Activated CD8-positive, alpha-beta memory T cell treated with anti-CD3 and anti-CD28 coated beads, Interleukin-2, amount 10 ng/mL, durations not matched to agents 7 days and 5 days (primary cell): ENCODE measurements at places on chromosomes 5 and 9.

DNA sequence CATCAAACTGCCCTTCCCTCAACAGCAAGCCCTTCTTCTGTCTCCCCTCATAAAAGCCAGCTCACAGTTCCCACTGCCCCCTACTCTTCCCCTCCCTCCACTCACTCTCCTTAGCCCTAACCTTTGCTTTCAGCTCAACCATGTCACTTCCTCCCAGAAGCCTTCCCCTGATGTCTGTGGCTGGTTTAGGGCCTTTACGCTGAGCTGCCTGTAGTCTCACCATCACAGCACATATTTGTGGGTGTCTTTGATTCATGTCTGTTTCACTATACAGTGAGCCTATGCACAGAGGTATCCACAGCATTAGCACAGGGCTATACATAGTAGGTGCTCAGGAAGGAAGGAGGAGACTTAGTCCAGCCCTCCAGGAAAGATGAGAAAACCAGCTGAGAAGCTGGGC is 34.7 kb downstream of the C9orf50 start:
- no peaks in the 10 kb centered on the region for H3K36me3 ChIP-seq
- H3K4me1 ChIP-seq, result peaks cover 47% of the 10 kb centered on the region
- DNase-seq, result no peak

GRCh38 chr5:72667708-72668107 is 148.8 kb upstream of the TNPO1 start:
- no peak for DNase-seq
- H3K4me3 ChIP-seq, result no peak overlapping the region
- H3K4me1 ChIP-seq, result no peaks in the 10 kb centered on the region
- no peaks in the 10 kb centered on the region for H3K36me3 ChIP-seq

GRCh38 chr5:157570531-157571200 is 4.9 kb downstream of the ADAM19 start:
- peak overlapping the region; percentile 89 for H3K27ac ChIP-seq
- H3K27me3 ChIP-seq, result no peaks in the 10 kb centered on the region
- H3K4me1 ChIP-seq, result peaks cover 61% of the 10 kb centered on the region
- peak overlapping the region; percentile 99 for H3K4me3 ChIP-seq

- DNase-seq, result no peak
- no peak overlapping the region for H3K27ac ChIP-seq
- H3K4me3 ChIP-seq, result no peak overlapping the region
- no peaks in the 10 kb centered on the region for H3K27me3 ChIP-seq
- peaks cover 24% of the 10 kb centered on the region for H3K36me3 ChIP-seq
Measured at GRCh38 chr9:107336718-107337360, 53.8 kb downstream of the RAD23B start.

GRCh38 chr9:21901546-21901945 is 92.6 kb downstream of the CDKN2A start:
- H3K4me1 ChIP-seq, result peaks cover 10% of the 10 kb centered on the region
- no peak for DNase-seq
- no peak overlapping the region for H3K27ac ChIP-seq
- peaks cover 7% of the 10 kb centered on the region for H3K36me3 ChIP-seq
- H3K27me3 ChIP-seq, result no peaks in the 10 kb centered on the region

- peaks cover 10% of the 10 kb centered on the region for H3K4me1 ChIP-seq
- DNase-seq, result no peak
- peaks cover 31% of the 10 kb centered on the region for H3K27me3 ChIP-seq
Measured at GRCh38 chr9:90107726-90108655, 503.2 kb downstream of the GADD45G start.

DNA sequence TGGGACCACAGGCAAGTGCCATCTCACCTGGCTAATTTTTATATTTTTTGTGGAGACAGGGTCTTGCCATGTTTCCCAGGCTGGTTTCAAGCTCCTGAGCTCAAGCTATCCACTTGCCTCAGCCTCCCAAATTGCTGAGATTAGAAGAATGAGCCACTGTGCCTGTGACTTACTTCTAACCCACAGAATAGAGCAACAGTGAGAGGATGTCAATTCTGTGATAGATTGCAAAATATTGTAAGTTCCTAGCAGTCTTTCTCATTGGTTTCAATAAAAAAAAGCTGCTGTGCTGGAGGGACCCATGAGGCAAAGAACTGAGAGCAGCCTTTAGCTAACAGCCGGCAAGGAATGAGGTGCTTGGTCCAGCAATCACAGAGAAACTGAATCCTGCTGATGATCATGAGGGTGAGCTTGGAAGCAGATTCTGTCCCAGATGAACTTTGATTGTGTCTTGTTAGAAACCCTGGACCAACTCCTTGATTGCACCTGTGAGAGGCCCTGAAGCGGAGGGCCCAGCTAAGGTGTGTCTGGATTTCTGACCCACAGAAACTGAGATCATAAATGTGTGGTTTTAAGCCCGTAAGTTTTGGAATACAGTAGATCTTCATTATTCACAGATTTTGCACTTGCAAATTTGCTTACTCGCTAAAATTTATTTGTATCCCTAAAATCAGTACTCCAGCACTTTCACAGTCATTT is 149.7 kb downstream of the GCNT1 start:
- peaks cover 5% of the 10 kb centered on the region for H3K36me3 ChIP-seq
- H3K4me1 ChIP-seq, result peaks cover 5% of the 10 kb centered on the region
- peaks cover 3% of the 10 kb centered on the region for H3K27me3 ChIP-seq

GRCh38 chr9:105072476-105072875 is 144.5 kb upstream of the ABCA1 start:
- H3K4me1 ChIP-seq, result no peaks in the 10 kb centered on the region
- H3K4me3 ChIP-seq, result no peak overlapping the region
- no peak overlapping the region for H3K27ac ChIP-seq
- H3K27me3 ChIP-seq, result no peaks in the 10 kb centered on the region
- no peaks in the 10 kb centered on the region for H3K36me3 ChIP-seq

GRCh38 chr5:27944471-27944870 is 906.1 kb upstream of the CDH9 start:
- H3K4me3 ChIP-seq, result no peak overlapping the region
- no peaks in the 10 kb centered on the region for H3K36me3 ChIP-seq
- H3K27me3 ChIP-seq, result no peaks in the 10 kb centered on the region
- no peak overlapping the region for H3K27ac ChIP-seq

DNA sequence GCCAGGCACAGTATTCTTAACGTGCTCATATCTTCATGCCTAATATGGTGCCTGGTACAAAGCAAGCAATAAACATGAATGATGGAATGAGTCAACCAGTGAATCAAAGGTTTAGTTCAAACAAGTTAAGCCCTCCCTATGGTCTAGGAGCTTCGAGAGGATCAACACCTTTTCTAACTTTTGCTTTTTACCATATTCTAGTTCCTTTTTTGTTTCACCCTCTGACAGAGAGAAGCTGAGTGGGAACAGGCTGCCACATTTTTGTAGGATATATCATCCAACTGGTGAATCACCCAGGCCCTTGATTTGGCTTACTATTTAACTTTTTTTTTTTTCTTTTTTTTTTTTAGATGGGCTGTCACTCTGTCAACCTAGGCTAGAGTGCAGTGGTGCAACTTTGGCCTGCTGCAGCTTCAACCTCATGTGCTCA is 39.3 kb upstream of the TNC start:
- no peak overlapping the region for H3K27ac ChIP-seq
- peaks cover 17% of the 10 kb centered on the region for H3K27me3 ChIP-seq
- no peak overlapping the region for H3K4me3 ChIP-seq

GRCh38 chr9:108430655-108431054 is 425.1 kb downstream of the ACTL7B start:
- H3K27ac ChIP-seq, result no peak overlapping the region
- no peaks in the 10 kb centered on the region for H3K4me1 ChIP-seq
- no peaks in the 10 kb centered on the region for H3K36me3 ChIP-seq
- H3K4me3 ChIP-seq, result no peak overlapping the region

GRCh38 chr9:110443866-110444220 is 106.2 kb upstream of the TXNDC8 start:
- H3K36me3 ChIP-seq, result peaks cover 1% of the 10 kb centered on the region
- H3K27ac ChIP-seq, result no peak overlapping the region
- no peaks in the 10 kb centered on the region for H3K4me1 ChIP-seq
- DNase-seq, result no peak
- H3K27me3 ChIP-seq, result no peaks in the 10 kb centered on the region

DNA sequence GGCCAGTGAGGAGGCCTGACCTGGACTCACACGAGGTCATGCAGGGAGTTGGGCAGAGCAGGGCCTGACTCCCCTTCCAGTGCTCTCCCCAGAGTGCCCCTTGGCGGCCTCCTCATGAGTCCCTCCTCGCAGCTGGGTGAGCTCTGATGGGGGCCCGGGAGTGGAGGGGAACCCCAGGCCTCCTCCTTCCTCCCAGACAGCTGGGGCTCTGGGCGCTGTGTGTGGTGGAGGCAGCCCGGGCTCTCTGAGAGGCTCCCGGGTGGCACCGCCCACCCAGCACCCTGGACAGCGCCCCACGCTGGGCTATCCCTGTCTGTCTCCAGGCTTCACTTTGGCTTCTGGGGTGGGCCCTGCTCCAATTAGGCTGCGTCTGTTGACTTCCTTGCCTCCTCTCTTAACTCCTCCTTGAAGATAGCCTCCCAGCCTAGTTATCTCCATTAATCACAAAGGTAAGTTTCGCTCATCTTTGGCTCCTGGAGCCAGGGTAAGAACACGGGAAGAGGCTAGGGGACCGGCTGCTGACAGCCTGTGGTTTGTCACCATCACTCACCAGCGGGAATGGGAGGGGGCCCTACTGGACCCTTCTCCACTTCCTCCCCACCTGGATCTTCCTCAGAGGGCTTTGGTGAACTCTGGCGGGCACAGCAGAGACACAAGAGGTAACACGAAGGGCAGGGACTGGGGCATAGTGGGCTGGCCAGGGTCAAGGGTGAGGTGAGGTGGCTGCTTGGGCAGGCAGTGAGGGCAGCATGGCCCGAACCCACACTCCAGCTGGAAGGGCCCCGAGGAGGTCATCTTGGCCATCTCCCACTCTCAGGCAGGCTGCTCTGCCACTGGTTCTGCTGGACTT is 13.1 kb downstream of the PSD2 start:
- peak; percentile 60 for DNase-seq
- H3K27ac ChIP-seq, result no peak overlapping the region
- no peaks in the 10 kb centered on the region for H3K4me1 ChIP-seq
- H3K4me3 ChIP-seq, result no peak overlapping the region
- no peaks in the 10 kb centered on the region for H3K36me3 ChIP-seq

- DNase-seq, result peak; percentile 56
- H3K36me3 ChIP-seq, result peaks cover 9% of the 10 kb centered on the region
- no peaks in the 10 kb centered on the region for H3K27me3 ChIP-seq
- peak overlapping the region; percentile 27 for H3K27ac ChIP-seq
Measured at GRCh38 chr5:157072508-157072907, 13.6 kb upstream of the HAVCR1 start.

DNA sequence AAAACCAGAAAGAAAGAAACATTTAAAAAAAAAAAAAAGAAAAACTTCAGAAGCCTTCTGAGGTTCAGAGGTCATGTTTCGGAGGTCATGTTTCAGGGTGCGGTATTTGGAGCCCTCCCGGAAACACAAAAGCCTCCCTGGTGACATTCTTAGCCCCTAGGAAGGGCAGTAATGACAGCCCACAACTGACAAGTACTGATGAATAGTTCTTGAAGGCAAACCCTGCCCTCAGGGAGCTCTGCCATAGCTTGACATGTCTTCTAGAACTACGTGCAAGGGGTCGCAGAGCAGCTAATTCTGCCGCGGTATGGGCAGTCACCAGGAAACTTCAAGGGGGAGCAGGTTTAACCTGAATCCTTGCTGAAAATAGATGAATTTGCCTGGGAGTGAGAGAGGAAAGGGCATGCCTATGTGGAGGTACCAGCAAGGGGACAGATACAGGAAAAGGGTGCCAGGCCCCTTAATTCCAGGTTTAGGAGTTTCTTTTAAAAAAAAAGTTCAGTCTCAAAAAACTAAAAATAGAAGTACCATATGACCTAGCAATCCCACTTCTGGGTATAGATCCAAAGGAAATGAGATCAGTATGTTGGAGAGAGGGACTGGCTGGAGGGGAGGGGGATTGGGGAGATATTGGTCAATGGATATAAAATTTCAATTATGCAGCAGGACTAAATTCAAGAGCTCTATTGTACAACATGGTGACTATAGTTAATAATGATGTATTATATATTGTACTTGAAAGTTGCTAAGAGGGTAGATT is 98.4 kb downstream of the C9orf152 start:
- H3K4me3 ChIP-seq, result no peak overlapping the region
- H3K36me3 ChIP-seq, result no peaks in the 10 kb centered on the region
- H3K4me1 ChIP-seq, result no peaks in the 10 kb centered on the region
- no peaks in the 10 kb centered on the region for H3K27me3 ChIP-seq
- DNase-seq, result no peak
- no peak overlapping the region for H3K27ac ChIP-seq

- peaks cover 63% of the 10 kb centered on the region for H3K4me1 ChIP-seq
- peaks cover 28% of the 10 kb centered on the region for H3K36me3 ChIP-seq
- no peak for DNase-seq
- no peaks in the 10 kb centered on the region for H3K27me3 ChIP-seq
- H3K27ac ChIP-seq, result peak overlapping the region; percentile 98
Measured at GRCh38 chr9:91192381-91193086, 169.2 kb downstream of the AUH start.

DNA sequence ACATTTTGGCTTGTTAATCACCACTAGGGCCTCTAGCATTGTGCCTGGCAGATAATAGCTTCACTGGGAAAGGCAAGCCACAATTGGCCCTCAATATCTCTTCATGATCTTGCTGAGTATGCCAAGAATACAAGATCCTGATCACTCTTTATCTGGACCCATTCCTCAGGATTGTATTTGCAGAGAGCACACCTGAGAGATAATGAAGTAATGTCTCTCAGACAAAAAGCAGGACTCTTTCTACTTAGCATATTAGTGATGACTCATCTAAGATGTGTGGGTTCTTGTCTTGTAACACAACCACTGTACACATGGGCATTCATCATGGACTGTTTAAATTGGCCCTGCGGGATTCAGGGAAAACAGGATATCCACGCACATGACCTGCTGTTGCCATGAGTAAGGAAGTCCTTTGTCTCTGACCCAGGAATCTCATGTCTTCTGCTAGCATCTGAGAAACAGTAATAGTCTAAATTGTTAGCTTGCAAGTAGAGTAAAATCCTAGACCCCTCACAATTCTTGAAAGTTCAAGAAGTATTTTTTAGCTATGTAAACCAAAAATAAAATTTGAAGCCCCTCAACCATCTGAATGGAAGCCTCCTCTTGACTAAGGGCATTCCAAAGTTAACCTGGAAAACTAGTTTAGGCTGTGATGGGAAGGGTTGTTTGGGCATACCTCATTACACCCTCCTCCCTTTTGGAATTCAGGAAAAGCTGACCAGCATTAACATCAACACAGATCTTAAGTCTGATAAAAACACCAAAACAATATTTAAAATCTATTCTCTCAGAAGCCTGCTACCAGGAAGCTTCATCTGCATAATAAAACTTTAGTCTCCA is 28.0 kb upstream of the NFIL3 start:
- no peak for DNase-seq
- no peaks in the 10 kb centered on the region for H3K36me3 ChIP-seq
- peaks cover 59% of the 10 kb centered on the region for H3K27me3 ChIP-seq
- H3K4me1 ChIP-seq, result no peaks in the 10 kb centered on the region
- H3K4me3 ChIP-seq, result no peak overlapping the region
- no peak overlapping the region for H3K27ac ChIP-seq

DNA sequence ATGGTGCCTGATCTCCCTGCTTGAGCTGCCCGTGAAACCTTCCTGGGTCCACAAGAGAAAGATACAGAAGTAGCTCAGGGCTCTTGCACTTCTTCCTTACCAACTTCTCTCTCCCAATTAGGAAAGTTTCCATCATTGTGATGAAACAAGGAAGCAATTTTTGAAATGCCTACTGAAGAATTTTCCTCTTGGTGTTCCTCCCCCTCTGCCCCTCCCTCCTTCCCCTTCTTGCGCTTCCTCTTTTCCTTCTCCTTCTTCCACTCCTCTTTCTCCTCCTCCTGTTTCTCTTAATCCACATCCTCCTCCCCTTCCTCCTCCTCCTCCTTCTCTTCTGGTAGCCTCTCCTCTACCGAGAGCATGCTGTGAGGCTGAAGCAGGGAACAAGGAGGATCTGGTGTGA is 36.3 kb upstream of the OTULINL start:
- H3K27ac ChIP-seq, result no peak overlapping the region
- H3K4me1 ChIP-seq, result peaks cover 7% of the 10 kb centered on the region
- DNase-seq, result no peak
